ENCODE measurements at places on chromosomes 13 and 19. TPM values are rescaled to one million over a fixed set of nuclear protein-coding genes. Genes with fewer than 3 reads are reported as not detected.
A peak's percentile ranks its signal among the peaks of the same experiment; 100 is the strongest.

Gene PSG7
- not detected for total RNA-seq

Gene ZNF571
- 4.5 TPM for total RNA-seq

Gene ZNF225
- 3.3 TPM for total RNA-seq

Gene CAPN12
- total RNA-seq: 0.81 TPM

Gene FAM216B
- total RNA-seq: 47.3 TPM

Gene FUT1
- 2.1 TPM for total RNA-seq

DNA sequence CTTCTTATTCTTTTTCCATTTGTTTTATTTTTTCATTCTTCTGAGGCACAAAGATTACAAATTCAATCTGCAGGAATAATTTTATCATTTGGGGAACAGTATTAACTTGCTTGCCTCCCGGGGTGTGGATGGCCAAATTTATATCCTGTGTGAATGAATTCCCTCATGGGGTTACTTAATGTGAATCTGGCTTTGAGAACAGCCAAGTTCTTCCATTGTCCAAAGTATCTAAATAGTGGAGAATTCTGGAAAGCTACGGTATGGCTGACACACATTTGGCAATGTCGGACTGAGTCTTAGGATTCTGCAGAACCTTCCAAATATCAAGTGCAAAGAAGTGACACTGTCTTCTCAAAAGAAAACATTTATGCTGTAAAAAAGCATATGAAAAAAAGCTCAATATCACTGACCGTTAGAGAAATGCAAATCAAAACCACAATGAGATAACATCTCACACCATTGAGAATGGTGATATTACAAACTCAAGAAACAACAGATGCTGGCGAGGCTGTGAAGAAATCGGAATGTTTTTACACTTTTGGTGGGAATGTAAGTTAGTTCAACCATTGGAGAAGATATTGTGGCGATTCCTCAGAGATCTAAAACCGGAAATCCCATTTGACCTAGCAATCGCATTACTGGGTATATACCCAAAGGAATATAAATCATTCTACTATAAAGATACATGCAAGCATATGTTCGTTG is 620.2 kb downstream of the EFNB2 start:
- no peak for DNase-seq

DNA sequence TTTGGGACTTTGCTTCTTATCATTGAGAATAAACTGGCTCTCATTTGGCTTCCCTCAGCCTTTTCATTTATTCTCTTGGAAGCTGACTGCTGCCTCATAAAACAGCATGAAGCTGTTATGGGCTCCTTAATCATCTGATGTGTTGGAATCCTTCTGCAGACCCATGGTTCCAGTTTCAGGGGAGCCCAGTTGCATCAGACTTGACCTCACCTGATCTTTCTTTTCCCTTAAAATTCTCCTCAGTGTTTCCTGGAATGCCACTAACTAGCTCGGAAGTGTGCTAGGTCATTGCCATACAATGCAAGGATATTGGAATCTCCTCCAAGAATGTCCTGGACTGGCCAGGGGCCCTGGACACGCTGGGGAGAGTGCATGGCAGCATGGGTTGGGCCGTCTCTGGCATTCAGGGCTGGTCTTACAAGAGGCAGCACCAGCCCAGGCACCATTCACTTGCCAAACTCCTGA is 158.7 kb downstream of the FLT1 start:
- DNase-seq: peak; percentile 50

DNA sequence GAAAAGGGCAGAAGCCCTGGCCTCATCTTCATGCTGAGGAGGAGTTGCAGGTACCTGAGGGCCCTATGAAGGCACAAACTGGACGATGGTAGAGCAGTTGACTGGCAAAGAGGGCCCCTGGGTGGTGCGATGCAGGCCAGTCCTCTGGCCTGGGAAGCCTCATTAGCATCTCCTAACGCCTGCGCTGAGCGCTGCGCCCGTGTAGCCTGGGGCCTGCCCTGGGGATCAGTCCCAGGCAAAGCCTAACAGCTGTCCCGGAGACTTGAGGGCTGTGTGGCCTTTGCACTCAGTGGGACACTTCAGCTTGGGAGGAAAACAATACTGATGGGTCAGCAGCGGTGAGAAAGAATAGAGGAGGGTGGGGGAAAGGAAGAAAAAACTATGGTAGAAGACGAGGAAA is 187.7 kb downstream of the RAP2A start:
- no peak for DNase-seq

DNA sequence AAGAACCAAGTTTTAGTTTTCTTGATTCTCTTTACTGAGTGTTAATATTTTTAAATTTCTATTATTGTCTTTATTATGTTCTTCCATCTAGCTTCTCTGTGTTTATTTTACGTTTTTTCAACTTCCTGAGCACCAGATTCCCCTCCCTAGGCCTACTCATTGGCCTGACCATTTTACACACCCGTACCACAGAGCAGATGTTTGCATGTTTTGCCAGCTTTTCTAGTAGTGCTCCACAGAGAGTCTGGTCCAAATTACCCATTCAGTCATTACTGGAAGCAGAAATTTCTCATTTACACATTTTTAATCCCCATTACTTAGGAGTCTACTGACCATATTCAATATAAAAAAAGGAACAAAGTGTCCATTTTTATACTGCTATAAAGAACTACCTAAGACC is 66.9 kb downstream of the ING1 start:
- no peak for DNase-seq

DNA sequence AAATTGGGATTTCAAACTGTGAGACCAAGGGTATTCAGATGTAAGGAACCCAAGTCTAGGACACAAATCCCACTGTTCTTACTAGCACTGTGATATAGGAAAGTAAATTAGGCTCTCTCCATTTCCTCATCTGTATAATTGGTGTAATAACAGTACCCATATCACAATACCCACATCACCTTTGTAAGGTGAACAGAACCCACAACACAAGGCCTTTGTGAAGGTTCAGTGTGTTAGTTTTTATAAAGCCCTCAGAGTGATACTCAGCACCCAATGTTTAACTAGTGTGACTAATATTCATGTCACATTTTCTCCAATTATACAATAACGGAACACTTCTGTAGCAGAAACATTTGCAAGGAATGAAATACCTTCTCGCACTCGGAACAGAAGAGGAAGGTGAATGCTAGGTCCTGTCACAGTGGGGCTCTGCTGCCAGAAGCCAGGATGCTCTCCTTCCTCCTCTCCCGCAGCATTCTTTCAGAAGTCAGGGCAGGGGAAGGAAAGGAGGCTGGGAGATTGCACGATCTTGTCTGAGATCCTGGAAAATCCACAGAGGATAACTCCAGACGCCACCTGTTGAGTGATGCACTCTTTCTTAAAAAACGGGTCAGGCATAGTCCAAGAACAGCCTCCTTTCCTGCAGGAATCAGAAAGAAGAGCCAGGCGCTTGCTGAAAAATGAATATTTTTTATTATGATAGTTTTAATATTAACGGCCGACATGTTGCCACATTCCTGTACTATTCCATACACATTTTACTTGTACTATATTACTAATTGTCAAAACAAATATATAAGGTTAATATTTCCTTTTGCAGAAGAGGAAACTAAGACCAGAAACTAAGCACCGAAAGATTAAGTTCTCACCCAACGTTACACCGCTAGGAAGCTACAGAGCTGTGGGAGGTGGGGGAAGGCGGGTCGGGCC is 762 bp downstream of the ZNF45 start:
- no peak for DNase-seq

GRCh38 chr19:13975870-13976269 is 23.6 kb downstream of the DCAF15 start:
- DNase-seq: no peak

DNA sequence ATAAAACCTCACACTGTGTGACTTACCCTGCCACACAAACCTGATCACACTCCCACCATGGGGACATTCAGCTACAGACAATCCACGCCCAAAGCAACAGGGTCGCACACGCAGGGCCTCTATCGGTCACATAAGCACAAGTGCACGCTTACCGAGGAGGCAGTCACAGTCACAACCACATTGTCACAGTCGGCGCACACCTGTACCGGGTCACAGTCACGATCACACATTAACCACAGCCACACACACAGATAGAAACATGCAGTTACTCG is 579 bp downstream of the ZNF566 start:
- DNase-seq: peak; percentile 28

DNA sequence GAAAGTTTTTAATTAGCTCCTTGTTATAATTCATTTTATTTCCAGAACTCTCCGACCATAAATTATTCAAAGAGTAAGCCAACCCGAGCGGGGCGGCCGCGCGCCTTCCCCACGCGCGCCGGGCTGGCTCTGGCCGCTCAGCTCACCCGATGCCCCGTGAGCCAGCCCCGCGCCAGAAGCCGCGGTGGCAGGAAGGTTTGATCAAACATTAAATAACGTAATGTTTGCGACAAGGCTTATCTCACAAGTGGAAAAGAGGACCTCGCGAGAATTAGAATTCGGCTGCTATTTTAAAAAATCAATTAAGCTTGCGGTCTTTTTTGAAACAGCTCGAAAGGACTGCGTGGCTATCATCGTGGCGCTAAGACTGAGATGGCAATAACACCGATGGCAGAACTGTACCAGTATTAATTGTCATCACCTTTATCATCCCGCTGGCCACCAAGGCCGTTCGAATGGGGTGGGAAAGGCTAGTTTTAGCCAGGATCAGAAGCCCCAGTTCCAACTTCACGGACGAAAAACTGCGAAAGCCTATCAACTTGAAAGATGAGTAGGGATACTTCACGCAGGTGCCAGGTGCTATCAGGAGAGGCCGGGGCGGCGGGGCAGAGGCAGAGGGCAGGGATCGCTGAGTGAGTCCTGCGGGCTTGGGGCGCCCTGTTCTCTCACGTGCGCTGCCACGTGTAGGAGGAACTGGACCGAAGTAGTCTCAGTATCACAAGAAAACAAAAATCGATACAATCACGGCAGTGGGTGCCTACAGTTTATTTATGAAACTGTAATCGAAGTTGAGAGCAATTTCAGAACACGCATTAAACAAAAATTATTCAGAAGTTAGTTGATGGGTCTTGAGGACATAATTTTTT is 6.4 kb downstream of the POU4F1 start:
- DNase-seq: no peak

- DNase-seq: no peak
These were observed 105.9 kb upstream of the GJB6 start for GRCh38 chr13:20337884-20338551.

DNA sequence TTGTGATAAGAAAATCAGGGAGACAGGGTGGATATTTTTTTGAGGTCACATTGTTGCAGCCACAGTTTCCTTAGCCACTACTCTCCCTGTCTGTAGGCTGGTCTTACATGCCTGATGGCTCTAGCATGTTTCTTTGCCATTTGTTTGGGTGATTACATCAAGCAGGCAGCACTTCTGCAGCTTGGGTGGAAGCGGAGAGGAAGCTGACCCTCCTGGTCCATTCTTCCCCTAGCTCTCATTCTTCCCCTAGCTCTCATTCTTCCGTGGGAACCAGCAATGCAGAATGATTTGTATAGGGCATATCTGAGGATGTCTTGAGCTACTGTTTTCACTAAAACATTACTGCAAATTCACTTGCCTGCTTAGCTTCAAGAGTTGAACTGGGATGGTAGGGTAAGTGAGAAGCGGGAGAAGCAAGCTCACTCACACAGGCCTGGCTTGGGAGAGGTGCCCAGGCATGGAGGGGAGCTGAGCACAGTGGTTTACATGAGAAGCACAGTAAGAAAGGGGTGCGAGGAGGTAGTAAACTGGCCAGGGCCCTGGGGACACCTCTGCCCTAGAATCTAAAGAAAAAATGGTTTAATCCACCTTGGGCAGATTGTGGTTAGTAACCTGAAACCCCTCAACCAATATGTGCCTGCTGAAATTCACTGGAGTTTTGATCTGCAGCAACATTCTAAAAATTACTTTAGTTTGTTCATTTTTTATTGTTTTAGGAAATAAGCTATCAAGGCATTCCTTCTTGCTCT is 538.9 kb downstream of the RFC3 start:
- DNase-seq: no peak

DNA sequence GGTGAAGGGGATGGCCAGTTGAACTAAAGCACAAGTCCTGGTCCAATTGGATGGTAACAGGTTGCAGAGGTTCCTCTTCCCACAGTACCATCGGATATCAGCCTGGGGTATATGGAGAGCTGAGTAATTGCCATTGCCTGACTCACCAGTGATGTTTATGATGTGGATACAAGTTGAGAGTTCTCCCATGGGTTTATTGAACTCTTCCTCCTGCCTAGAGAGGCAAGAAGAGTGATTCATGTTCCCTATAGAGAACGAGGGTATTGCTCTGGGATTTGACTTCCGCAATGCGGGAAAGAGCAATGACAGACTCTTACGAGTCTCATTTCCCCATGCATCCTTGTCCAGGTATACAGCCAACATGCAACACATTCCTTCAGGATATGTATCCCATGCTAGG is 111.3 kb upstream of the PCDH9 start:
- DNase-seq: no peak

- peak; percentile 86 for DNase-seq
These were observed 10.7 kb downstream of the PTGIR start for GRCh38 chr19:46614114-46614722.

- no peak for DNase-seq
These were observed 368.8 kb upstream of the TSHZ3 start for GRCh38 chr19:31718032-31718431.

GRCh38 chr19:1070576-1070930 is 3.6 kb downstream of the ARHGAP45 start:
- no peak for DNase-seq

DNA sequence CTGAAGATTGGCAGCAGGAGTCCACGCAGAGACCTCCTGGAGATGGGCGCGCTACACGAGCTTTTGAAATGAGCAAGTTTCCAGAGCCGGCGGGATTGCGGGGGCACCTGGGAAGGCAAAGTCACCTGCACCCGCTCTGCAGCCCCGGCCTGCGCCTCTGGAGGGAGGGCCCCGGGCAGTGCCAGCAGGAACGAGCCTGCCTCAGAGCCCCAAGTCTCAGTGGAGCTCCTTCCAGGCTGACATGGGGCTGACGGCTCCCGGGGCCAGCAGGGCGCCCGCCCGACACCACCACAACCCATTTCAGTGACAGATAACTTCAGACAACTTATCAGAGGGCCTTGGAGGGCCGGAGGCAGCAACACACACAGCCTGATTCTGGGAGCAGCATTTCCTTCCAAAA is 45.0 kb downstream of the RASA3 start:
- peak; percentile 19 for DNase-seq

- no peak for DNase-seq
These were observed 59.4 kb downstream of the WTIP start for GRCh38 chr19:34540811-34541557.

- no peak for DNase-seq
These were observed 96.4 kb downstream of the MBNL2 start for GRCh38 chr13:97318532-97318931.

DNA sequence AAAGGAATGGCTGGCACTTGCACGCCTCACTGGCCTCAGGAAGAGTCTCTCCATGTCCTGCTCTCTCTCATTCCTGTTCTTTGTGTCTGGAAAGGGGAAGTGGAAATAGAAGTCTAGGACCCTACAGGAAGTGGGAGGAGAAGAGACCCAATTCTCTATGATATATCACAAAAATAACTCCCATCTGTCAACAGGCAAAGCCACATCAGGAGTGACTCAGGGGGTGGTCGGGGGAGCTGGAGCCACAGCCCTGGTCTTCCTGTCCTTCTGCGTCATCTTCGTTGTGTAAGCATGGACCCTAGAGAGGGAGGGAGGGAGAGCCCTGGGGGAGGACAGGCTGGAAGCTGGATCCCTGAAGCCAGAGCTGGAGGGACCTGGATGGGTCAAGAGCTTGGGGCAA is 3.0 kb downstream of the SIGLEC9 start:
- peak; percentile 53 for DNase-seq

GRCh38 chr13:31199849-31200636 is at the start of gene B3GLCT:
Gene B3GLCT, plus strand, starts transcription at chr13:31199975. Its CDS starts 110 bp downstream, at chr13:31200085.
- DNase-seq: peak; percentile 82
